T47D (cell line): ENCODE measurements at places on chromosomes 5 and 9.

GRCh38 chr9:842635-843426, 1.3 kb downstream of the DMRT1 start:
- DNase-seq: no peak

GRCh38 chr9:7320139-7320538, 479.4 kb downstream of the DMAC1 start:
- DNase-seq: no peak

- DNase-seq: no peak
Measured at GRCh38 chr9:37892063-37892462, 11.9 kb downstream of the SLC25A51 start.

DNA sequence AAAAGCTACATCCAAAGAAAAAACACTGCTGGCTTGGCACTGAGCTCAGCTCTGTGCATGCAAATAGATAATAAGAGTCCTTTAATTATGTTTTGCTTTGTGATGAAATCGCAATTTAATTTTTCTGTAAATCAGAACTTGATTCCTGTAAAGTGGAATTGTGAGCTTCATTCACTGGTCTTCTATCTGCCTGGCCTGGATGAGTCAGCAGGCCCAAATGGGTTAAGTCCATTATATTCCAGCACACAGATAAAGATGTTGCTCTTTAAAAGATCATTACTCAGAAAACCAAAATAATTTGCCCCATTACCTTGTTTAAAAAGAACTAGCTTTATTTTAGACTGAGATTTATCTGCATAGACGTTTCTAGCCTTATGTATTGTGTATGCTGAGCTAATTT, 90.4 kb downstream of the CARTPT start:
- DNase-seq: no peak

GRCh38 chr9:134815435-134816214, 65.0 kb upstream of the FCN2 start:
- DNase-seq: no peak

DNA sequence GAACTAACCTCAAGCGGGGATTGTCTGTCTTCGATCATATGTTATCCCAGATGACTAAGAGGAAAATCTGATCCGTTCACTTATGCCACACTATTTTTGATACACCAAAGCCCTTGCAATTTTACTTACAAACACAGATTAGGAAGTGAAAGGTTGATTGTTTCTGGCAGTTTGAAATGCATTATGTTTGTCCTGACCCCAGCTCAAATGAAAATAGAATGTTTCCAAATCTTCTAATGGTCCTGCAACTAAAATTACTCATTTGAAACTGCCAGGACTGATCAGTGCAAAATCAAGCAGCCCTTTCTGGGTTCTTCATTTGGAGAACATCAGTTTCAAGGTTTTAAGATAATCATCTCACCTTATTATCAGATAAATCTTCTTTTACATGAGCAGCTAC, 696.7 kb upstream of the WWC1 start:
- DNase-seq: no peak

DNA sequence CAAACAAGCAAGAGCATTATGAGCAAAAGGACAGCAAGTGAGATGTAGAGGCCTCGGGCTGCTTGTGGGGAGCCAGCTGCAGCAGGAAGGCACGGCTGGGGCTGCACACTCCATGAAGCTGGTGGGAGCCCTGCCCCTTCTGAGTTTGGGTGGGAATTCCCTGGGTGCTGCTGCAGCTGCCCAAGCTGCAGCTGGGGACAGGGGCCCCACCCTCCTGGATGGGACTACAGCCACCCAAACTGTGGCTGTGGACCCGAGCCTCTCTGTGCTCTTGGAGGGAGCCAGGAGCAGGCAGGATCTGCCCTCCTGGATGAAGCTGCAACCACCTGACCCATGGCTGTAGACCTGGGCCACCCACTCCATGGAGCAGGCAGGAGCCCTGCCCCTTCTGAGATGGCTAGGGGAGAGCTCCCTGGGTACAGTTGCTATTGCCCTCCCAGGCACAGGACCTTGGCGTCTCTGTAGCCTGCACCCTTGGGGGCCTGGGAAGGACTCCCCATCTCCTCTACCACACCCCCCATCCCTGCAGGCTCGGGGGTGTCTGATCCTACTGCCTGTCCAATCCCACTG, 159.1 kb downstream of the ERCC6L2 start:
- no peak for DNase-seq

- peak; percentile 3 for DNase-seq
Measured at GRCh38 chr5:78050888-78051287, 243.6 kb downstream of the AP3B1 start.

DNA sequence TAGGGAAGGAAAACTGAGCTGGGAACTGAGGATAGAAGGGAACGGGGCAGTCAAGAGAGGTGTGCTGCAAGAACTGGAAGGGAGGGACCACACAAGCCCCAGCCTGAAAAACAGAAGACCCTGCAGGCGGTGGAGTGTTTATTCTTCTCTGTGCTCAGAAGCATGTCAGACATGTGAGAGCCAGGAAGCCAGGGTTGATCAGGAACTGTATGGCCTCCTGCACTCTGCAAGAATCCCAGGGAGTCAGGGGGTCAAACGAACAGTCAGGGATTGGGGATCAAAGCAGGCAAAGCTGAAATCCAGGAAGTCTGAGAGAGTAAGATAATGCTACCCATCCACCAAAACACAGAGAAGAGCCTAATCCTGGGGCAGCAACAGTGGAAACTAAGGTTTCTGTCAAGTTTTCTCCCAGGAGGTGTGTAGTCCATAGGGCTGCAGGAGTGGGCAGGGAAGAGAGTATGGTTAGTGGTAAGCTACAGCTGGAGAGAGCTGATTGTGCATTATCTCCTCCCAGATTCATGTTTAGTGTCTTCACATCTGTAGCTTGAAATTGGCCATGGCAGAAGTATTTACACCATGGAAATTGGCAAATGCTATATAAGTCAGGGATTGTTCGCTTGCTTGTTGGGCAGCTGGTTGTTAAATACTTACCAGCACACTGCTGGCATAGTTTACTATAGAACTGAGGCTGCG, 115.4 kb upstream of the SLC44A1 start:
- no peak for DNase-seq

DNA sequence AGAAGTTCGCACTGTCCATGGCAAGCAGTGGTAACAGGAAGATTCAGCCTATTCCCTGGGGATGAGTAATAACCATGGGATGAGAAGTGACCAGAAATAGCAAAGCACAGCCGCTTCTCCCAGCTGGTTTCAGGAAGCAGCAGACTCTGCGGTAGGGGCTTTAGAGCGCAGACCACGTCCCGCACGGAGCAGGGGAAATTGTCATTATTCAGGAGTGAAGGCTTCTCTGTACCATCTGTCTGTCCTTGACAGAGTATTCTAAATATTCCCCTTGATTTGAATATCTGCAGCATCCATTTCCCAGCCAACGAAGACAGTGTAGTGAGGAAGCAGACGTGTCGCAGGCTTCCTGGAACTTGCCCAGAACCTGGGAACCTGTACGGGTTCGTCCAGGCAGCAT, 159.6 kb downstream of the NXNL2 start:
- no peak for DNase-seq

- no peak for DNase-seq
Measured at GRCh38 chr5:10502130-10502529, 60.5 kb downstream of the ROPN1L start.

- no peak for DNase-seq
Measured at GRCh38 chr9:69771775-69772418, 12.1 kb upstream of the PTAR1 start.

GRCh38 chr5:154244476-154244875, 53.9 kb downstream of the GALNT10 start:
- DNase-seq: no peak

DNA sequence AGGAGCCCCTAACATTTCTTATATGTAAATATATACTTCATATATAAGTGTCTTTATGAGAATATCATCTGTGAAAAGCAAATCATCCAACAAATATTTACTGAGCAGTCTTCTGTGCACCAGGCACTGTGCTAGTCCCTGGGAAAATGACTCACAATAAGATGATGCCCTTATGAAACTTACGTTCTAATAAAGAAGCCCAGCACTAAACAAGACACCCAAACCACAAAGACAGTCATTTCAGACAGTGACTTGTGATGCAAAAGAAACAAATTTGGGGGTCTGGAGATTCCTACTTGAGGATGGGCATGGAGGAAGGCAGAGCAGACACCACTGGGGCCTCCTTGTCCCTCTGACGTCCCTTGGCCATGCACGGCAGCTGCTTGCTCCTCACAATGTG, 30.6 kb upstream of the PPP1R2B start:
- no peak for DNase-seq

GRCh38 chr5:16856531-16856930, 79.6 kb downstream of the MYO10 start:
- no peak for DNase-seq

DNA sequence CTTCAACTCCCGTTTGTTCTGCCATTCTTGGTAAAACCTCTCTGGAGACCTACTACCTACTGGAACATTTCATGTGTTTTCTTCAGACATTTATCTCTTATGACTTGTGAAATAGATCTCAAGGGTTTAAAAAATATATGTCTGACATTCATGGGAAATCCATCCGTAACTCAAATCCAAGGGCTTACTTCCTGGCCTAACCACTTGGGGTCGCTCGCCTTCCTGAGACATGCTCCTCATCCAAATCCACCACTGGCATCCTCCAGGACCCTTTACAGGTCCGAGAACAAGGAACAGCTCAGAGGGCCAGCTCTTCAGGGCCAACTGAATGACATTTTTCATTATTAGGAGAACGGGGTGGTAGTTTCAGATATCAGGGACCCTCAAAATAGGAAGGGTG, 235.1 kb upstream of the TUT7 start:
- DNase-seq: no peak

- DNase-seq: no peak
Measured at GRCh38 chr5:35383041-35383440, 152.8 kb upstream of the PRLR start.

GRCh38 chr5:67774786-67775185, 440.8 kb upstream of the PIK3R1 start:
- no peak for DNase-seq

- no peak for DNase-seq
Measured at GRCh38 chr9:105390871-105391270, 57.0 kb upstream of the FSD1L start.

GRCh38 chr5:32020271-32020670, 153.8 kb downstream of the GOLPH3 start:
- no peak for DNase-seq
